ENCODE measurements at places on chromosomes 5 and 9. TPM values are rescaled to one million over a fixed set of nuclear protein-coding genes. Genes with fewer than 3 reads are reported as not detected.

The ZNF879 gene
- total RNA-seq, result 4.1 TPM

The ANKRD18B gene
- 2.3 TPM for total RNA-seq

The CER1 gene
- not detected for total RNA-seq

The WNT8A gene
- not detected for total RNA-seq

All from bronchial smooth muscle cell (primary cell).